ENCODE measurements at places on chromosomes 1 and 21.

DNA sequence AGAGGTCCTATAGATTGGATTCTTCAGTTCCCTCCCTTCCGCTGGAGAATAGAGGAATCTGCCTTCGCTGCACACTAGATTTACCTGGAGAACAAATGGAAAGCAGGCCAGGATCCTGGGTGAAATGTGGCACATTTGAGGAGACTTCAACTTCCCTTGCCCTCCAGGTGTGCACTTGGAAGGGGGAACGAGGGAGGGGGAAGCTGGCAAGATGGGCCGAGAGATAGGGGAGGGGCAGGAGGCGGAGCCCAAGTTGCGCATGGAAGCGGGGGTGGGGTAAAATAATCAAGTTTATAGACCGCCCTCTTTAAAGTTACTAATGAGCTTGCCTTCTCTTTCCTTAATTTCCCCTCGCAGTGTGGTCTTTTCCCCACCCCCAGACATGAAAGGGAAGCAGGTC is 155.7 kb upstream of the CAMK1G start:
- no peak for DNase-seq

- no peak for DNase-seq
These were observed 2.5 kb downstream of the TMEM63A start for GRCh38 chr1:225879521-225880221.

- no peak for DNase-seq
These were observed 1.2 kb downstream of the AGPAT3 start for GRCh38 chr21:43866260-43866629.

GRCh38 chr1:228066891-228067654 is 15.4 kb upstream of the ARF1 start:
- no peak for DNase-seq

DNA sequence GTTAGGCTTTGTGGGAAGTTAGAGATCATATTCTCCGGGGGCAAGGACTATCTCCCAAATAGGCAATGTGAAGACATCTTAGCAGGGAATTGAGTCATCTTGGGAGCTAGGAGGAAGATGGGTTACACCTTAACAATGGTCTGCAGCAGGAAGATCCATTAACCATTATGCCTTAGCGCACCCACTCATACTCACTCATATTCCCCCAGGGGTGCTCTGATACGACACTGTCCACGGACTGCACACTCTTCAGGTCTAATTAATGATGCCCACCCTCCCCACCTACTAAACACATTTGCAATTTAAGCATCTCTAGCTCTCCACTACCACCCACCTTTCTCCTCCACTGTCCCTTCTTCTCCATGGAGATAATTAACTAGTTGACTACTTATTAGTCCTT is 857 bp upstream of the AK5 start:
- no peak for DNase-seq

DNA sequence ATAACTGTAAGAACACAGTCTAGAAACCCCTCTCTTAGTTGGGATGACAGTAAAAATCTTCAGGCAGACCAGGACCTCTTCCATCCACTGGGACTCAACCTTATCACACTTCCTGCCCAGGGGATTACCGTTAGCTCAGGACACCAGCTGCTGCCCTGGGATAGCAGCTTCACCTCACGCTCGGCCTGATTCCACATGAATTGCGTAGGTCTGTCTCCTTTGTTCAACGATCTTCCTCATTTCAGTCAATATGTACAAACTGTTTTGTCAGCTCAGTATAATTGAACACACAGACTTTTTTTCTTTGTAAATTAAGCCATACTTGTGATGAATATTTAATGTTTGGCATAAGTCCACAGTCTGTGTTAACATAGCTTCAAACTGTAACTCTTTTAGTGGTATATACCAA is 290.4 kb downstream of the GRIK1 start:
- no peak for DNase-seq

GRCh38 chr1:180540697-180541594 is 17.8 kb upstream of the OVAAL start:
- no peak for DNase-seq

DNA sequence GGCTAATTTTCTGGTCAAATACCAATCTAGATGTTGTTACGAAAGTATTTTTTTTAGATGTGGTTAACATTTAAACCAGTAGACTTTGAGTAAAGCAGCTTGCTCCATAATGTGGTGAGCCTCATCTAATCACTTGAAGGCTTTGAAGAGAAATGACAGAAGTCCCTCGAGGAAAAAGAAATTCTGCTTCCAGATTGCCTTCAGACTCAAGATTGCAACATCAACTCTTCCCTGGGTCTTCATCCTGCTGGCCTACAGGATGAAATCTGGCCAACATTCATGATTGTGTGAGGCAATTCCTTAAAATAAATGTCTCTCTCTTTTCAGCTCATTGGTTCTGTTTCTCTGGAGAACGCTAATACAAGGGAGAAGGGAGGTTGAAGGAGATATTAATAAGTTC is 32.5 kb upstream of the SSX2IP start:
- no peak for DNase-seq

DNA sequence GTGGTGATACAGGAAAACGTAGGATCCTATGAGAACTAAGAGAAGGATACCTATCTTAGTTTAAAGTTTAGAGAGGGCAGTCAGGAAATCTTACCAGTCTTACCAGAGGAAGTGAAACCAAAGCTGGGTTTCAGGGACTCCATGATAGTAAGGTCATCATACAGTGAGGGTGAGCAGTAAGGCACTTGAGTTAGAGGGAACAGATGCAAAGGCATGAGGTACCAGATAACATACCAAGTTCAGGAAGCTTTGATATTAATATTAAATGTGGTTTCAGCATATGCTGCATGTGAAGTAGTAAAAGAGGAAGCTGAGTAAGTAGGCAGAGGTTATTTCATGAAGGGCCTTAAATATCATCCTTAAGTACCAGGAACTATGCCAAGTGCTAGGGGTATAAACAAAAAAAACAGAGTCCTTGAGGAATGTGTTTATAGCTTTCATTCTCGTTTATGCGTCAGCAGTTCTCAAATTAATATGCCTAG is 16.9 kb downstream of the ATG4C start:
- no peak for DNase-seq

GRCh38 chr1:83769072-83769471 is 229.9 kb downstream of the TTLL7 start:
- no peak for DNase-seq

- no peak for DNase-seq
These were observed 39.7 kb upstream of the JUN start for GRCh38 chr1:58823481-58824010.

DNA sequence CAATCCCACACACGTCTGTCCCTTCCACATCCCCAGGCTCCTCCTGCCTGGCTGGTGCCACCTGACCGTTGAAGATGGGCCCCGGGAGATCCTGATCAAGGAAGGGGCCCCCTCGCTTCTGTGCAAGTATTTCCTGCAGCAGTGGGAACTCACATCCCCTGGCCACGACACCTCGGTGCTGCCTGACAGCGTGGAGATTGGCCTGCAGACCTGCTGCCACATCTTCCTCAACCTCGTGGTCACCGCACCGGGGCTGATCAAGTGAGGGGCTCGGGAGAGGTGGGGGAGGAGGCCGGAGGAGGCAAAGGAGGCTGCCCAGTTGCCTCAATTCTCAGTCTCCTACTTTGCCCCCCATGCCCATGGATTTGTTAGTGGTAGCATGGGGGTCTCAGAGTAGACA is 5.6 kb downstream of the NCDN start:
- DNase-seq: no peak

DNA sequence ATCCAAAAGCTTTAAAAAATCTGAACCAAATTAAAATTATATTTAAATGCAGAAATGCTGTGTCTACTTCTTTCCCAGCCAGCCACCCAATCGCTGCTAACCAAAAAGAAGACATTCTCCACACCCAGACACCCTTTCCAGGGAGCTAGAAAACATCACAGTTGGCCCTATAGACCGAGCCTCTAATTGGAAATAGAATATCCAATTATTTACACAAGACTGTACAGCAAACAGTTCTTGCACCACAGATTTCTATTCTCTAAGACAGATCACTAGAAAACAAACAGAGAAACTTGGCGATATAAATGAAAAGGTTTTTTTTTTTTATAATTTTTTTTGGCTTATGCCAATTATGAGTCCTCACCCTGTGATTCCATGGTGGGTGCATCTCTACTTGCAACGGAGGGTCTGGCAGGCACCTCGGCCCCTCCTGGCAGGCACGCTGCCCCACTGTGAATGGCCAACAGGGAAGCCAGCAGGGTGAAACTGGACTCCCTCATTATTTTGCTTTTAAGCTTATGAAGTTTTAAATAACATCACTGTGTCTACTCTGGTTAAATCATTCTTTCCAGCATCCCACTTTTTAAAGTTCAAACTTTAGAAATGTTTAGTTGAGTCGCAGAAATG is 29.2 kb downstream of the BCAR3 start:
- DNase-seq: no peak

GRCh38 chr1:247298701-247299100 is 33.0 kb downstream of the ZNF496 start:
- DNase-seq: no peak

GRCh38 chr1:2594001-2594640 is 7.5 kb downstream of the PRXL2B start:
- no peak for DNase-seq

GRCh38 chr1:150168960-150169601 is 19.4 kb downstream of the PLEKHO1 start:
- peak; percentile 40 for DNase-seq

GRCh38 chr1:171909711-171910110 is 68.4 kb downstream of the DNM3 start:
- no peak for DNase-seq

GRCh38 chr21:38838598-38839327 is 33.0 kb downstream of the ETS2 start:
- DNase-seq: no peak

- DNase-seq: no peak
These were observed 7.4 kb downstream of the OR2T10 start for GRCh38 chr1:248590055-248590454.

DNA sequence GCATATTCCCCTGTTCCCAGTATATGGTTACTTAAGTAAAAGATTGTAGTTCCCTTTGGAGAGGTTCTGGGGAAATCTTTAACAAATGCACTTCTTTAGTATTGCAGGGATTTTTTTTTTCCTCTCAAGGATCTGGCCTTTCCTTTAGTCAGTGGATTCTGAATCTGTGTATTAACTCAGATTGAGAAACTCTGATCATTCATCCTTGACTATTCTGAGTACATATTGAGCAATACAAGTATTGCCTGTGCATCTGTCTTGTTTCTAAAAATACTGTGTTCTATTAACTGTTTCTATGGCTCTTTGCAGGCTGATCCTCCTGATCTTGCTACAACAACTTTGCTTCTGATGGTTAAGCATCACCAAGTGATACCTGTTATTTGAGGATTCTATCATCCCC is 67.8 kb upstream of the FGGY start:
- DNase-seq: no peak

- DNase-seq: no peak
These were observed 14.6 kb upstream of the PROX1 start for GRCh38 chr1:213973129-213973528.

DNA sequence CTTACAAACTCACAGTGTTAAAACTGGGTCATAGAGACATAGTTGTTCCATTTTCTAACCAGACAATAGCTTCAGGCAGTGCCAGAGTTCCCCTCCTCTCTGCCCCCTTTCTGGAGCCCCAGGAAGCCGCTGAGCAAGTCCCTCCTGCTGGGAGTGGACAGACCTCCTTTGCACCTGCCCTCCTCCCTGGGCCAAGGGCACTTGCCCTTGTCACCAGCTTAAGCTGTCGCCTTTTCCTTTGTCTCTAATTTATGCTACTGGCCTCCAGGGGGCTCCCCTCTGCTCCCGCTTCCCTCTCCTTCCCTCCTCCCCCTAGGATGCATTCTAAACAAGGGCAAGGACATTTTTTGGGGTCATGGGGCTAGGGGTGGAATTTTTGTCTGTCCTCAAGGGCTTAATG is 182.4 kb downstream of the MIS18A start:
- no peak for DNase-seq

DNA sequence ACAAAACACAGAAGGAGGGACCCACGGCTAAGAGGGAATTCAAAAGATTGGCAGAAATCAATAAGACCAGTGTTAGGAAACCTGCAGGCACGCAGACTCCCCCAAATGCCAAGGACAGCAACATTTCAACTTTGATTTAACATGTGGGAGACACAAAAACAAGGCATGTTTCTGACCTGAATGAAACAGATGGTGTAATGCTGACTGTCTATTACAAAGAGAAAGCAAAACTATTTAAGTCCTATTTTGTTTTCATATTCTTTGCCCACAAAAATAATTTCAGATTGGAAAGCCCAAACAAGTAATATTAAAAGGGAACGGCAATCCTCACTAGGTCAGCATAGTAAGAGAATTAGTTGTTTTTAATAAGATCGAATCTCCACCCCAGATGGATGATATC is 107.9 kb downstream of the S1PR1 start:
- DNase-seq: no peak

- no peak for DNase-seq
These were observed 9.3 kb upstream of the FAAP20 start for GRCh38 chr1:2203671-2204414.

GRCh38 chr21:44778983-44779382 is 22.6 kb downstream of the UBE2G2 start:
- DNase-seq: no peak

GRCh38 chr1:76374086-76374485 is 299.5 kb downstream of the ST6GALNAC3 start:
- DNase-seq: no peak

DNA sequence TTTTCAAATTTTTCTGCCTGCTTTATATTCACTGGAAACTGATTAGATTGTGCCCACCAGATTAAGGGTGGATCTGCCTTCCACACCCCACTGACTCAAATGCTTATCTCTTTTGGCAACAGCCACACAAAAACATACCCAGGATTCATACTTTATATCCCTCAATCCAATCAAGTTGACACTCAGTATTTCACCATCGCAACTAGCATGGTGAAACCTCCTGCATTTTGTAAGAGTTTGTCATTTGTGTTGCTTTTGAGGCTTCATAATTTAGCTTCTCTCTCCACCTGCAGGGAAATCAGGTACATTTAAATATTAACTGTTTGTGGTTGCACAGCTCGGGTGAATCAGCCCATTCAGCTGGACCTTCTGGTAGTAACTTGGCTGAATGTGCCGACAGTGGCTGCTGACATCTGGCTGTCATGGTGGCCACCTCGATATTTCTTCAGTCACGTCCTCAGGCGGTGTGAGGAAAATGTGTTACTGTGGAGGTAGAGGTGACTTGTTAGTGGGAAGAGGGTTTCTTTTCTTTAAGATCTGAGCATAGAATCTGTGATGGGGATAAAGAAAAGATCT is 224.0 kb downstream of the PTBP2 start:
- no peak for DNase-seq

GRCh38 chr1:10561497-10561896 is 86.7 kb downstream of the PEX14 start:
- DNase-seq: no peak

Measured in T-helper 2 cell treated with Interferon-gamma antibody and Interleukin-4, amounts not matched to agents 5 μg/mL and 100 μg/mL, for 36 hours (primary cell).